ENCODE measurements at places on chromosomes 6 and 20.

DNA sequence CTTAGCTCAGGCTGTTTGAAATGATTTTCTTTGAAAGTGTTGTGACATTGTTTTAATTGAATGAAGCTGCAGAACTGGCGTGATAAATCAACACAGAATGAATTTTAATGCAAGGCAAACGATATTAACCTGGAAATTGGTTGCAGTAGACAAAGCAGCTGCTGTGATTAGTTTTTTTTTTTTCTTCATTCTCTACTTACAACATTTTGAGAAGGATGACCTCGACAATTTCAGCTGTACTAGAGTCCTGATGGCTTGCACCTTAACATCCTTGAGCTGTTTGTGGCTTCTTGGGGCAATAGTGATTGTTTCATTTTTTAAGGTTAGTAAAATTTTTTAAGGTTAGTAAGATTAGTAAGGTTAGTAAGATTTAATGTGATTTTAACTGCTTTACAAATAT is 54.2 kb downstream of the QKI start:
- no peak for DNase-seq

DNA sequence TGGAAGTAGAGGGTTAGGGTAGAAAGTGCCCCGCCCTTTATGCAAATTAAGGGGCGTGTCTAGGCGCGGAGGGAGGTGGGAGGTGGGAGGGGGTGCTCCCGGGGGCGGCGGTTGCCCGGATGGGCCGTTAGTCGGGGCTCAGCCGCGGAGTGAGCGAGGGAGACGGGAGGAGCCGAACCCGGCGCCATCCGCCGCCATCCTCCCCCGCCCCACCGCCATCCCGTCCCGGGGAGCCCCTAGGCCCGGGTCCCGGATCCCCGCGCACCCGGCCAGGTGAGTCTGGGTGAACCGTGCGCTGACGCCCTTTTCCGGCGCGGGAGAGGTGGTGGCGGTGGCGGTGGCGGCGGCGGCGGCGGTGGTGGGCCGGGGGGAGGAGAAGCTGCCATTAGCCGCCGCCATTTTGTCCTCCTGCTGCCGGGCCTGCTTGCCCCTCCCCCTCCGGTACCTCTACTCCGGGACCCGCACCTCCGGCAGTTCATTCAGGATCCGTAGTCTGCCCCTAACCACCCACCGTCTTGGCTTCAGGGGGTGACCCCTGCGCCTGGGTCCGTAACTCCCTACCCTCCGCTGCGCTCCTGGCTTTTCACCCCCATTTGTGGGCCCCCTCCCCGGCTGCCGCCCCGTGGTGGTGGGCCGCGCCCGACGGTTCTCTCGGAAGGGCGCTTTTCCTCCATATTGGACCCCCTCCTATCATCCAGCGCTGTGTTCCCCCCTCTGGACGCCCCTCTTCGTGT is at the start of gene PRRC2A:
TSS of gene PRRC2A (plus strand) at position 130 of the 734 bp plus-strand sequence. CDS start 2,075 bp downstream, outside the sequence.
- DNase-seq = peak; percentile 18

DNA sequence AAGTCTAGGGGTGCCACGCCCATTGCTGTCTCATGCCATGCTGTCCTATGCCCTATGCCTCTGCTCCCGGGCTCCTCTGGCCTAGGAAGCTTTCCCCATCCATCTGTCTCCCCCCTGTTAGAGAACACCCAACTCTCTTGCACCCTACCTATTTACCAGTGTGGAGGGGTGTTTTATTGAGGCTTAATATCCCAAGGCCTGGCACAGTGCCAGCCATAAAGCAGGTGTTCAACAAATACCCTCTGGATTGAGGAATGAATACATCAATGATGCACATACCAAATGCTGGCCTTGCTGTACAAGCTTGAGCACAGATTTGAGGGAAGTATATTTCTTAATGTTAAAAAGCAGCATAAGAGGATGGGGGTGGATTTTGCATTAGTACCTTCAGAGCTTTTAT is 38.3 kb downstream of the METTL24 start:
- no peak for DNase-seq

DNA sequence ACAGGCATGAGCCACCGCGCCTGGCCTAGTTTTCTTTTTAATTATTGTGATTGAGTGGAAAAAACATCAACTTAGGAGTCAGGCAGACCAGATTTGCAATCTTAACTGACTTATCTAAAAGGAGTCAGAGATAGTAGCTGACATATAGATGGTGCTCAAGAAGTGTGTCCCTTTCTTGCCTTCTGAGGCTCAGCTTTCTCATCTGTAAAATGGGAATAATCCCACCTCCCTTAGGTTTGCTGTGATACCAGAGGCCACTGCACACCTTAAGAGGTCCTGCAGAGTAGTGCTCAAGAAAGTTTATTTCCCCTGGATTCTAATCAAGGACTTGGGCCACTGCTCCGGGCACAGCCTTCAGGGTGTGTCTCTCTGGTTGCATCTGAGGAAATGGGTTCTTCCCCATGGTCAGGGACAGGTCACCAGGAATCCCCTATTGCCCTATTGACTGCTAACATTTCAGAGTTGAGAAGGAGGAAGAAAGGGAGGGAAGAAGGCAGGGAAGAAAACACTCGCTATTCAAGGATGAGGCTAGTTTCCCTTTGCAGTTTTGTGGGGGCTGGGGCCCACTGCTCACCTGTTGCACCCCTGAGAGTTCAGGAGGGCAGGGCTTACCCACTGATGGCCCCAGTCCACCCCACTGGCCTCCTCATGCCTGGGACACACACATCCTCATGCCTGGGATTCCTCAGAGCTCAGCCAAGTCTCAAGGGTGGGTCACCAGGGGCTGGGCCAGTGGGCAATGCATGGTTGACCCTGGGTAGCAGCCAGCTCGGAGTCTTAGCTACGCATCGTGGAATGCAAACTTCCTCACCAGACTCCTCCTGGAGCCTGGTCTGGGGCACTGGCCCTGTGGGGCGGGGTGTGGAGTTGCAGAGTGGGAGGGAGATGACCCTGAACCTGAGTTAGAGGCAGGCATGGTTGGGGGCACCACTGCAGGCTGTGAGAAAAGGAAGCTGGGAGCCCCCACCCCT is 21.2 kb downstream of the C6orf132 start:
- no peak for DNase-seq

GRCh38 chr20:31474097-31474436 is 860 bp downstream of the DEFB124 start:
- no peak for DNase-seq

DNA sequence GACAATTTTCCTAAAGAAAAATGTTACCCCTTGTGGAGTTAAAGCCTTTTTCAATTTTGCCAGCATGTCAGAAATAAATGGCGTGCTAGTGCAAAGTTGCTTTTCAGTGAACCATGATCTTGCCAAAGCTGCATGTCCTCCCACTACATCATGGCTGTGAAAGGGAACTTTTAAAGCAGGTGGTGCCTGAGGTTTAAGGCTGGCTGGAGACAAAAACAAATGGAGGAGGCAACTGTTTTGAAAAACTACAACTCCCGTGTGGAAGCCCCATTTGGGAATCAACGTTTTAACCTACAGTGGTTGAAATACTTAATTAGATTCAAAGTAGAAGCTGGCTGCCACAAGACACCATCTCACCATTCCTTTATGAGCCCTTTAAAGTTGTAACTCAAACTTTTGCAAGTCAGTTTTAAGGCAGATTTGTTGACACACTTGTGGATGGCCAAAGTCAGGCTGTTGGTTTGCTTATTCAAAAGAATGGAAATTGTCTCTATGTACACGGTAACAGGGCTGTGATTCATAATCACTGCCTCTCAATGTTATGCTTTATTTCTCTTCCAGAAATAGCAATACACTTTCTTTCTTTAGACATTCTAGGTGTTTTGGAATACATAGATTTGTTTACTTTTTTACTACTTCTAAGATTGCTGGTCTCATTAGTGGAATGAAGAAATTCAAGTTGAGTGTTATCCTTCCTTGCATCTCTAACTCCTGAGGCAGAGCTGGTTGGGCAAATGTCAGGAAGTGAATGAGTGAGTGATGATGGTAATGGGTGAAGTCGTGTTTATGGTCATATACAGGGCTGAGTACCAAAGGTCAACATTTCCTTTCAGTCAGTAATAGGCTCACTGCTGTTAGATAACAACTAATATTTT is 196.4 kb upstream of the GMDS start:
- no peak for DNase-seq

DNA sequence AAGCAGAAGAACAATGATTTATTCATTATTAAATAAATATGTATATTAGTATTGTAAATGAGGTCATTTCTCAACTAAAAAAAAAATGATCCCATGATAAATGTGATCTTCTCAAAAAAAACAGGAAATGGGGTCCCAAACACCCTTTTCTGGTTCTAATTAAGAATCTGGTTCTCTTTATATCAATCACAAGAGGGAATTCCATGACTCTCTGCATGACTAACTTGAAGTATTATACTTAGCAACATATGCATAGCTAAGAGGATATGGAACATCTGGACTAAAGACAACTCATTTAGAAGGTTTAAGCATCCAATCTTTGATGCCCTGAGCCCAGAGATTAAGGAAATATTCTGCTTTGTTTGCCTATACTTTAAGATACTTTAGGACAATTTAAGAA is 89.7 kb upstream of the EMILIN3 start:
- no peak for DNase-seq

GRCh38 chr20:37315021-37315451 is 25.6 kb downstream of the MANBAL start:
- no peak for DNase-seq

- no peak for DNase-seq
Observed at GRCh38 chr6:133410638-133411435, 169.7 kb downstream of the EYA4 start.

GRCh38 chr6:125273965-125274364 is 27.8 kb downstream of the HDDC2 start:
- DNase-seq = no peak

GRCh38 chr6:125850361-125850760 is 59.6 kb downstream of the NCOA7 start:
- DNase-seq = no peak

- no peak for DNase-seq
Observed at GRCh38 chr20:62307226-62308101, 4.7 kb downstream of the ADRM1 start.

DNA sequence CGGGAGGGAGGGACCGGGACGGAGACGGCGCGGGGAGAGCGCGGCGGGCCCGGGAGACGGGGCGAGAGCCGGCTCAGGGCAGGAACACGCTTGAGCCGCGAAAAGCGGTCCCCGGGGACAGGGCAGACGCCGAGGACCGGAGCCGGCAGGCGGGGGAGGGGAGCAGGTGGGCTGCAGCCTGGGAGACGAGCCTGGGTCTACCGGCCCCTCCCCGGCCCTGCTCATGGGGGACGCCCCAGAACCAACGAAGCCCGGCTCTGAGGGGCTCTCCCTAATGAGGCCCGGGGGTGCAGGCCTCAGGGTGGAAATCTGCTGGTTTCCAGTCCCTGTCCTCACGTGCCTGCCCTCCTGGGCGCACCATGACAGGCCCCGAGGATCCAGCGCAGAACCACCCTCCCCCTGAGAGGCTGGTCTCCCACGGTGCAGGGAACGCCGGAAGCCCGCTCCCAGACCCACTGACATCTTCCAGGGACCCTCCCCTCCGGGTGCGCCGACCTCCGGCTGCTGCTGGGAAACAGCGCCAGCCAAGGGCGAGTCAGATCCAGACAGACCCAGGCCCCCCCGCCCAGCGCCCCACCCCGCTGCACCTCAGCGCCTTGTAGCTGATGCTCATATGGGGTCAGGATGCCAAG is 571 bp upstream of the EEF1A2 start:
- no peak for DNase-seq

DNA sequence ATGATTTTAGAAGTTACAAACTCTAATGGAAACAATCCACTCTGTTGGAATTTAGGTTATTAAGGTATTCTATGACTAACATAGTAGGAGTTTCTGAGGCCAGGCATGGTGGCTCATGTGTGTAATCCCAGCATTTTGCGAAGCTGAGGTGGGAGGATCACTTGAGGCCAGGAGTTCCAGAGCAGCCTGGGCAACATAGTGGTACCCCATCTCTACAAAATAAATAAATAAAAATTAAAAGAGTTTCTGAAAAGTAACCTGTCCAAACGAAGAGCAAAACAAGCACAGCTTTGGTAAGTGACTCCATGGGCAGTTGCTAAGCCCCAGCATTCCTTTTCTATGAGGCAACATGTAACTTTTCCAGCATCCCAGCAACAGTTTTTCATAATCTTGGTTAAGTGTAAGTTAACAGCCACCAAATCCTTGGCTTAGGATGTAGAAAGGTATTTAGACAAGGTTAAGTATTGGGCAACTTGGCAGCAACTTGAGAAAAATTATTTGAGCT is 86.3 kb downstream of the SOX4 start:
- no peak for DNase-seq

DNA sequence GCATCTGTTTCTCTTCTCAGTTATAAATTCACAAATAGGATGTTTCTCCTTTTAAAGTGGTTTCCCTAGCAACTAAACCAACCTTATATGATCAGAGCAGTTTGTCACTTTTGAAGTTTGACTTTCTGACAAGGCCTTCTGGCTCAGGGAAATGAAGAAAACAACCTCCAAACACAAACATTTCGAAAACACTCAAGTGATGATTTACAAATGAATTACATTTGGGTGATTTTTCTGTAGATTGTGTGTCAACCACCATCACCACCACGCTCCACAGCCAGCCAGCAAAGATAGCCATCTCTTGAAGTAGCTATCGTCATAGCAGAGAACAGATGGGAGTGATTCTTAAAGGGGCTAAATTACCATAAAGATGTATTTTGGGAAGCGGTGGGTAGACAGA is 16.5 kb upstream of the MLIP start:
- no peak for DNase-seq

DNA sequence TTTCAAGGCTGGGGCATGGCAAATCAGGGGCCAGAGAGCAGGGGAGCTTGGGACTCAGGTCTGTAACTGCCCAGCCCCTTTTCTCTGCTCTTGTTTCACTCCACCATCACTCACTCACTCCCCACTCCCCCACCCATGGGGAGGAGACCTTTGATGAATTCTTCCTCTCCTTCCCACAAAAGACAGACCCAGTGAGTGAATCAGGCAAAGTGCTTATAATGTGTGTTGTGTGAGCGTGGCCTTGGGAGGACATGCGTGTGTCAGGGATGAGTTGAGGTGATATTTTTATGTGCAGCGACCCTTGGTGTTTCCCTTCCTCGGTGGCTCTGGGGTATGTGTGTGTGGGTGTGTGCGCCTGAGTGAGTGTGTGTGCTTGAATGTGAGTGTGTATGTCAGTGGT is 1.0 kb upstream of the CUL9 start:
- DNase-seq = no peak

GRCh38 chr6:2230659-2231277 is 14.6 kb downstream of the GMDS start:
- DNase-seq = no peak

GRCh38 chr6:33050014-33050810 is 23.2 kb downstream of the HLA-DPA1 start:
- no peak for DNase-seq

- DNase-seq = no peak
Observed at GRCh38 chr6:62354261-62354660, 68.2 kb upstream of the KHDRBS2 start.

- DNase-seq = no peak
Observed at GRCh38 chr6:94713446-94713845, 863.9 kb upstream of the MANEA start.

- no peak for DNase-seq
Observed at GRCh38 chr6:17945111-17945510, 42.3 kb downstream of the KIF13A start.

Data from NCI-H187 treated with DMSO at 0.1 percent for 48 hours (cell line).